Activated gamma-delta T cell treated with Interleukin-2 at 50 U/mL for 16 hours (primary cell): ENCODE measurements at places on chromosomes 6 and 20.

DNA sequence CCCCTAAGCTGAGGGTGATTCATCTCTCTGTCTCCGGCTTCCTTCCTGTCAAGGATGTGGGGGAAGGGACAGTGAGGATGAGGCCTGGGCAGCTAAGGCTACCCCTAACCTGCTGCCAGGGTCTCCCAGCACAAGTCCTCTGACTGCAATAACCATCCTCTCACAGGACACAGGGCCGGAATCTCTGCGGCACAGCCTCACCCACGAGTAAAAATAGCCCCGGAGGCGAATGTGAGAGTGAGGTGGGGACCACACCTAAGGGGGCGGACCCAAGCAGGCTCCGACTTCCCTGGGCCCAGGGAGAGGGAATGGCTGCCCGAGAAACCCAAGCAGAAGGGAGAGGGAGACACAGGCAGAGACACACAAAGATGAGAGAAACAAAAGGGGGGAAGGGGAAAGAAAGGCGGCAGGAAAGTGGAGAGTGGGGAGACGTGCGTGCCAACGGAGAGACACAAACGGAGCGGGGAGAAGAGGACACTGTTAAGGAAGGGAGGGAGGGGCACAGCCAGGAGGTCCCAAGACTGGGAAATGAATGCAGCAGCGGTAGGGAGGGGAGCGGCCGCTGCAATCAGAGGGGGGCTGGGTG, 1.4 kb downstream of the CLIC1 start:
- DNase-seq = peak; percentile 58

DNA sequence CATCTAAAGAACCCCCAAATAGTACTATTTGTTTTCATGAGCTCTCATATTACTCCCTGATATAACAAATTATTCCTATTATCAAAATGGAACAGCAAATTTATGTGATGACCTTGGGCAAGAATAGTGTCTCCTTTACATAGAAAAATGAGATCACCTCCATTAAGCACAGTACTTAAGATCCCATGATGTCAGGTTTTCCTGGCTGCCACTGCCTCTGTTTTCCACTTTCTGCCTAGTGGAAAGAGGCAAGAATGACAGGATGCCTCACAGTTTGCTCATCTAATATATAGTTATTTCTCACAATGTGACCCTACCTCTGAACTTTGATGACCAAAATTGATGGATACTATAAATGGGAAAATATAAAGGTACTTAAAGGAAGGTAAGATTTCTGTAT, 260.1 kb upstream of the SGK1 start:
- no peak for DNase-seq

DNA sequence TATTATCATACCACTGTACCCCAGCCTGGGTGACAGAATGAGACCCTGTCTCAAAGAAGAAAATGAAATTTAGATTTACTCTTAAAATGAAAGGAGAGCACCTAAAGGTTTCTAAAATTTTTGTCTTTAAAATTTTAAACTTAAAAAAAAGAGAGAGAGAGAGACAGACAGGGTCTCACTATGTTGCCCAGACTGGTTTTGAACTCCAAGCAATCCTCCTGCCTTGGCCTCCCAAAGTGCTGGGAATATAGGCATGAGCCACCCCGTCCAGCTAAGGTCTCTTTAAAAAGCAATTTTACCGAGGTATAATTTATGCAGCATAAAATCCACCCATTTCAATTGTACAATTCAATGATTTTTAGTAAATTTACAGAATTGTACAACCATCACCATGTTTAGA, 33.2 kb downstream of the ILRUN start:
- no peak for DNase-seq

DNA sequence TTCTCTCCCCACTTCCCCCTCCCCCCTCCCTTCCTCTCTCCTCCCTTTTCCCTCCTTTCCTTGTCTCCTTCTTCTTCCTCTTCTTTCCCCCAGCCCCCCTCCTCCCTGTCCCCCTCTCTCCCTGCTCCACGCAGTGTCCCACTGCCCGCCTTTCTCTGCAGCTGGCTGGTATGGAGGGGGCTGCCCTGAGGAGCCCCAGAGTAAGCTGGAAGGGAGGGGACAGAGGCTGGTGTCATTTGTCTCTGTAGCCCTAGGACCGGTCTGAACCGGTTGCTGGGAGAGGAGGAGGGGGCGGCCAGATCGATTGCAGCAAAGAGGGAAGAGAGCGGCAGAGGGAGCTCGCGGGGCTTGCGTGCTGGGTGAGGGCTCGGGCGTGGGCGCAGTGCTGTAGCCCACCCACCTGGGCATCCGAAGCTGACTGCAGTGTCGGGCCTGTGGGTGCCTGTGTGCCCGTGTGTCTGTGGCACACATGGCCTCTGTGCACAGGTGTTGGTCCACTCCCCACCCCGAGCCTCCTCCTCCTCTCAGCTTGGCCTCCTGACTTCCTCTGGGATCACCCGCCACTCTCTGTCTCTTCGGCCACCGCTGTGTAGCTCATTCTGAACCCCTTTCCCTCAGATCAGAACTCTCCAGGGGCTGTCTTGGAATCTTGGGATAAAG, 50.6 kb downstream of the SRC start:
- no peak for DNase-seq

DNA sequence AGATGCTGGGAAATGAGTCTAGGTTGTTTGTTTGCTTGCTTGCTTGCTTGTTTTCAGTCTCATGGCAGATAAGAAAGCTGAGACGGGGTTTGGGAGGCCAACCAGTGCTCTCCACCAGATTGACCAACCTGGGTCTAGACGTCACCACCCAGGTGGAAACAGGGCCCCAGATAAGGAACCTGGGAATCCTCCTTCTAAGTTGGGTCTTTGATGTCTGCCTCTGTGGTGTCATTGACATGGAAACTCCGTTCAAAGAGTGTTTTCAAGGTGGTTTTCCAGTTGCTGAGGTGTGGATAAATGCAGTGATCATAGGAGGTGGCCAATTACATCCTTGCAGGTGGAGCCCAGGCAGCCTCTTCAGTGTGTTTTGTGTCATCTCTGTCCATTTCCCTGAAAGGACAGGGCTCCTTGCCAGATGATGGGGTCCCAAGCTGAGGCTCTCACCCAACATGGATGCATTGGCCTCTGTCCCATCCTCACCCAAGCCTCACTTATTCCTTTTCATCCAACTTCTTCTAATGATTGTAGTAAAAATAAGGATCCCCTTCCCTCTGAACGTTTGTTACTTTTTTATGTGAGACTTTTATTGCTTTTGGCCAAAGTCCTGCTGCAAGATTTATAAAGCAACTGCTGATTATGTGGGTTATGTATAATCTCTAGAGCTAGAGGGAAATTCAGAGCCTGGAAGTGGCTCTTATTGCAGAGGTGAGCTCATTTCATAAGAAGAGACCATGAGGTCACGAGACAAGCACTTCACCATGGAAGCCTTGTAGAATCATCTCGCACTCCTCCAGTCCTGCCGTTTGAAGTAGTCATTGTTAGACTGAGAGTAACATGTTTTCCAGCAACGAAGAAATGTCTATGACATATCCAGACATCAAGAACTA, 32.0 kb upstream of the SYNDIG1 start:
- DNase-seq = no peak

- no peak for DNase-seq
These were observed 142.7 kb upstream of the GGTLC1 start for GRCh38 chr20:24131281-24131680.

DNA sequence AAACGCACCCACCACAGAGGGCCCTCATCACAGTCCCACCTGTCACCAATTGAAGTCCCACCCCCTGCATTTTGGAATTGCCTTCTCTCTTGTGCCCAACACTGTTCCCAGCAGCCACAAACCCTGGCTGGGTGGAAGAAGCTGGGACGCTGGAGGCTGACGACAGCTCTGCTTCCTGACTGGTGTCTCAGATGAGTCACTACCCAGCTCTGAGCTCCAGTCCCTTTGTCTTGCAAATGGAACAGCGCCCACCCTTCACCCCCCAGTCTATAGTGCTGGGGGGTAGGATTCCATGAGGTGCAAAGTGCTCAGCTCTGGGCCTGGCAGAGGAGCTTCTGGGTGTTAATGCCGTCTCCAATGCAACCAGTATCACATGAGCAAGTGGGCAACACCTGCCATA, 85.3 kb downstream of the DLGAP4 start:
- DNase-seq = no peak

GRCh38 chr20:23167431-23167830, 81.3 kb upstream of the CD93 start:
- DNase-seq = no peak

DNA sequence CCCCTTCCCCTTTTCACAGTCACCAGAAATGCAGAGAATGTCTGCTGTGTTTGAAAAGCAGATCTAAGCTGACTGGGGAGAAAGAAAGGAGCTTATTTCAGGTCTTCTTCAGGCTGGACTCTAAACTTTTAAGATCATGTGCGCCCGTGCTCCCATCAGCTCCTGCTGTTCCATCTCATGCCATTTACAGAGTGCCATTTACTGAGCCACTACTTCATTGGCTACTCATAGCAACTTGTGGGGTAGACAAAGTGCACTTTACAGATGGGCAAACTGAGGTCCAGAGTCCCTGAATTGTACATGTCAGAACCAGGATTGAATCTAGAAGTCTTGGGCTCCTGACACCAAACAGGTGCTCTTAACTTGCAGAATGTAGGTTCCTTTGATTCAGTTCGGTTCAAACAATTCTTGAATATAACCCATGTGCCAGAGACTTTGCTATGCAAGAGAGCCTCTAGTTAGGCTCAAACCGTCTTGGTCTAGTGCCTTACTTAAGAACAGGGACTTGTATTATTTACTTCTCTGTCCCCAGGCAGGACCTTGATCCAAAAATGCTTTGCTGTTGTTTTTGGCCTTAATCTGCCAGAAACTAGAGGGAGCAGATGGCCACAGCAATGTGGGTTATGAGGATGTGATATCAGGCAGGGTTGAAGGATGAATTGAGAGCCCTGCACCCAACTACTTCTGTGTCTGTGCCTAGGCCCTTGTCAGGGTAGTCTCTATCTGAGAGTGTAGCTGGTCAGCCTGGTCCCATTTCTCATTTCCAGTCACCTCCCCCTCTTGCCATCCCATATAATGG, 56.4 kb downstream of the RALY start:
- no peak for DNase-seq

DNA sequence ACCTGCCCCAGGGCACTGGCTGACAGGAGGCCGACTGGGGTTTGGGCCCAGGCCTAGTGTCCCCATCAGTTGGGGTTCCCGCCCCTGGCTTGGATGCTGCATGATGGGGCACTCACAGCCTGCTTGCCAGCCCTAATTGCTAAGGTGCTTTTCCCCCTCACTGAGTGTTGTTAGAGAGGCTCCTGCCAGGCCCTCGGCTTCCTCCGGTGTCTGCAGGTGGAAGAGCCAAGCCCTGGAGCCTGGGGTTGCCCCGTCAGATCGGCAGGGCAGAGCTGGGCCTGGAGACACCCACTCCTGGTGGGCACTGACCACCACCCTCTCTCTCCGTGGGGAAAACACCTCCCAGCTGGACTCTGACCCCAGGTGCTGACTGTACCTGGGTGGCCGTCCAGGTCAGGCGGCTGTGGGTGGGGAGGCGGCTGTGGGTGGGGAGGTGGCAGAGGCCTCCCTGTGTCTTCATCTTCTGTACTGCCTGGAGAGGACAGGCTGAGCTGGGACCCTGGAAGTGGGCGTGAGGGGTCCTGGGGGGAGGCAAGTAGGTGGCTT, 6.0 kb upstream of the CABLES2 start:
- DNase-seq = no peak

DNA sequence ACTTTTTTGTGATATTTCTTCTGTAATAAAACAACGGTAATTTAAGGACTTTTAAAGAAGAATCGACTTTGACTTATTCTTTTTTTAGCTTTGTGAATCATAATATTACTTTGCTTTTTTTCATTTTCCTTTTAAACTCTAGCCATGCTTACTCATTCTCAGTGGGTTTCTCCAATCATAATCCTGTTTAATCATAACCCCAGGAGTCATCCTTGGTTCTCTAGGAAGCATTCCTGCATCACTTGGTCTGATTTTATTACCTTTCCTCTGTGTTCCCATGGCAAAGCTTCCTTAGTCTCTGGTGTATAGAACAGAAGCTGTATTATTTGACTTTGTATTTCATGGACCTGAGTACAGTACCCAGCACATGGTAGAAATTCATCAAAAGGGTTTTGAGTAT, 223.5 kb downstream of the CDKAL1 start:
- no peak for DNase-seq

- no peak for DNase-seq
These were observed 1.5 kb upstream of the SIRPB1 start for GRCh38 chr20:1621316-1621715.

DNA sequence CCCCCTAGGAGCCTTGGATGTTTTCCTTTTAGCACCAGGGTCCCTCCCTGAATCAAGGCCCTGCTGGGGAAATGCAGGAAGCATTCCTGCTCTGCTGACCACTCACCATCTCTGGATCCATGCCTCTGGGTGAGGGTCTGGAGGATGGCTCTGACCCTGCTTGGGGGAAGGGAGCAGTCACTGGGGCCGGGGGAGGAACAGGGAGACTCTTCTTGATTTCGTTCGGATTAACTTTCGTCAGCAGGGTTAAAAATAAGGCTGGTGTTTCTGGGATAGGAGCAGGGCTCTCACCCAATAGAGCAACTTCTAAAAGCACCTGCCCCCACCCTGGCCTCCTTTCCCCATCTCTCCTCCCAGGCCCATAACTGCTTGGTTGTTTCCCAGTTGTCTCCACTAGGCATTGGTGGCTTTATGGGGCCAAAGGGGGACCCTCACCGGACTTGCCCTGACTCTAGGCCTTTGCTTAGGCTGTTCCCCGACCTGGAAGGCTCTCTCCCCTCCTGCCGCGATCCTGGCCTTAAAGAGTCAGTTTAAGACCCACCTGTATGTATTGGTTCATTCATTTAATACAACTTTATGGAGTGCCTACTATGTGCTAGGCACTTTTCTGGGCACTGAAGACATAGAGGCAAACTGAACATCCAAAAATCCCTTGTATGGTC, 63.0 kb downstream of the JPH2 start:
- DNase-seq = no peak

- no peak for DNase-seq
These were observed 60.5 kb upstream of the SRSF6 start for GRCh38 chr20:43397147-43397546.

DNA sequence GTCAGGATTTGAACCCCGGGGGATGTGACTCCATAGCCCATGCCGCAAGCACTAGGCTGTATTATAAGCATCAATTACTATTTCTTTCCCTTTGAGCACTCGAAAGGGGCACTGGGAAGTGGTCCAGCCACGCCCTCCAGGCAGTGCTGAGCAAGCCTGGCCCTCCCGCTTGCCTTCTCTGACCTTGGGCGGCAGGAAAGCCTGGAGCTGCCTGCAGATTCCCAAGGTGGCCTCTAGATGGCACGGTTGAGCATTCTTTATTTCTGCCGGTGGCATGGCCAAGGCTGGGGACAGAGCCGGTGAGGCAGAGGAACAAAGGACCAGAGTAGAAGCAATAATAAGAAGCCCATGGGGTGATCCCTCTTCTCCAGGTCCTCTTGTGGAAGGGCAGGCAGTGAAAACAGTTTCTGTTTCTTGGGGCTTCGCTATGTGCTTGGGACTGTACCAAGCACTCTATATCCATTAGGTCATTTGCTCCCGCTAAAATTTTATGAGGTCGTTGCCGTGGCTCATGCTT, 32.0 kb downstream of the ARHGAP40 start:
- DNase-seq = peak; percentile 52

- DNase-seq = no peak
These were observed 23.3 kb downstream of the C20orf203 start for GRCh38 chr20:32650401-32650944.

GRCh38 chr6:11412616-11413015, 124.9 kb upstream of the TMEM170B start:
- DNase-seq = no peak

GRCh38 chr6:37513576-37513975, 13.9 kb upstream of the CCDC167 start:
- DNase-seq = no peak

- DNase-seq = no peak
These were observed 375.7 kb downstream of the GJA1 start for GRCh38 chr6:121811106-121811505.

GRCh38 chr20:56060486-56060885, 55.2 kb upstream of the CBLN4 start:
- DNase-seq = no peak
